ENCODE measurements at places on chromosomes 5 and 9. TPM values are rescaled to one million over a fixed set of nuclear protein-coding genes. Genes with fewer than 3 reads are reported as not detected.

The ZNF454 gene
- not detected for total RNA-seq

The CCDC192 gene
- not detected for total RNA-seq

The OTP gene
- total RNA-seq = not detected

The ZNF483 gene
- total RNA-seq = 2.7 TPM

The SH3PXD2B gene
- 0.02 TPM for total RNA-seq

The IFNA21 gene
- total RNA-seq = not detected

The SPATA31D4 gene
- total RNA-seq = not detected

The IFT74 gene
- total RNA-seq = 14.9 TPM

The ZNF879 gene
- 8.2 TPM for total RNA-seq

The DOCK8 gene
- 207 TPM for total RNA-seq

The PFN3 gene
- not detected for total RNA-seq

The NPR3 gene
- total RNA-seq = not detected

The FSD1L gene
- total RNA-seq = 10.2 TPM

The KIAA1191 gene
- 56.6 TPM for total RNA-seq

The GKAP1 gene
- total RNA-seq = 4.3 TPM

The QRFP gene
- total RNA-seq = not detected

The PCDHAC2 gene
- not detected for total RNA-seq

The OGN gene
- total RNA-seq = not detected

The EIF4E1B gene
- not detected for total RNA-seq

The IFNK gene
- not detected for total RNA-seq

The PALM2AKAP2 gene
- not detected for total RNA-seq

The PCDHAC1 gene
- not detected for total RNA-seq

The PNPLA7 gene
- total RNA-seq = 6.1 TPM

The ASB6 gene
- 20.1 TPM for total RNA-seq

The SLC46A2 gene
- not detected for total RNA-seq

The SPINK6 gene
- total RNA-seq = not detected

The SLC25A48 gene
- not detected for total RNA-seq

The RNF14 gene
- 30.4 TPM for total RNA-seq

The BARHL1 gene
- not detected for total RNA-seq

The PCDHGA6 gene
- 1.8 TPM for total RNA-seq
